ENCODE measurements at places on chromosomes 16 and 17.

- no peak for DNase-seq
Measured at GRCh38 chr17:60724647-60725046, 47.0 kb downstream of the BCAS3 start.

DNA sequence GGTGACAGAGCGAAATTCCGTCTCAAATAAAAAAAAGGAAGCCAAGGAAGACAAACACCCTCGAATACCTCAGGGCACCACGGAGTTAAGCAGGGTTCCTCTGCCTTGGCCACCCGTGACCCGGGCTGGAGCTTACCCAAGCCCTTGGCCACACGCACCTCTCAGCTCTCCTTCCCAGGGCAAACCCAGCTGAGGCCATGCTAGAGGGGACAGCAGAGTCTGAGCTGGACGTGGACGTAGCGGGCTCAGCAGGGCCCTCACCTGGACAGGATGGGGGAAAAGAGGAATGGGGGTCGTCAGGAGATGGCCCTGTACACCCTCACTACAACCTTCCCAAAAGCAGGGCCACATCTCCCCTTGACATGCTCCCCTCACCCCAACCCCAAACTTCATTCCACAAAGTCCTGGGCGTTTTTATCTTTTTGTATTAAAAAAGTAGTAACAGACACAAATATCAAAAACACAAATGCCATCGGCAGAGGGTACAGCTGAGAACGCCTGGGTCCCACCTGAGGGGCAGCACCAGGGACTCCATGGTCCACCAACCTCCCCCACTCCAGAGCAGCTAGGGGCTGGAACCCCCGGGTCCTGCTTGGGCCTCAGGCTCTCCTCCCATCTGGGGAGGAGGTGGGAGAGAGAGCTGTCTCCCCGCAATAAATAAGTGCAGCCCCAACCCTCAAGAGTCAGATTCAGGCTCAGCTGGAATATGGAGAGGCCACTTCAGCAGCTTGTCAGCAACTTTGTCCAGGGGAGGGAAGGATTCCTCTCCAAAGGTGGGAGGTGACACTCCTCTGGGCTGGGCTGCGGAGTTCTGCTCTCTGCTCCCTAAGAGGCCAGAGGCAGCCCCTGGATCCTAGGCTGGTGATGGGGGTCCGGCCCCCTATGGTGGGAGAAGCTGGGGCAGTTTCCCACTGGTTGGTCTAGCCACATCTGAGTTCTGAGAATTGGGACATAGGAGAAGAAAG, 11.9 kb downstream of the PER1 start:
- DNase-seq = no peak

- no peak for DNase-seq
Measured at GRCh38 chr17:50079334-50080095, 15.6 kb upstream of the PDK2 start.

DNA sequence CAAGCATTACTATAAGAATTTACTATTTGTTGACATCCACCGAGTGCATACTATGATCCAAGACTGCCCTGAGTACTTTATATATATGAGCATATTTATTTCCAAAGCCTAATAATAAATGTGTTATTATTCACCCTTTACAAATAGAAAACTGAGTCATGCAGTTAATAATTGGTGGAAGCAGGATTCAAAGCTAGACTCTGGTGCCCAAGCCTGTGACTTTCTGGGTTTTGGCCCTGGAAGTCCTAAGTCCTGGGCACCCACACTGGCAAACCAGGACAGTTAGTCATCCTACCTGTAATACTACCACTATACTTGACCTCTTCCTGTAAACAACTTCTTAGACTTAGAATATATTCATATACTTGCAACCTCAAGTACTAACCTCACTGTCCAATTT, 257.4 kb upstream of the IRX5 start:
- DNase-seq = no peak

- DNase-seq = no peak
Measured at GRCh38 chr16:31108794-31109558, 790 bp downstream of the BCKDK start.
